Erythroblast (primary cell): ENCODE measurements at places on chromosomes 5 and 9.
A peak's percentile ranks its signal among the peaks of the same experiment; 100 is the strongest.

DNA sequence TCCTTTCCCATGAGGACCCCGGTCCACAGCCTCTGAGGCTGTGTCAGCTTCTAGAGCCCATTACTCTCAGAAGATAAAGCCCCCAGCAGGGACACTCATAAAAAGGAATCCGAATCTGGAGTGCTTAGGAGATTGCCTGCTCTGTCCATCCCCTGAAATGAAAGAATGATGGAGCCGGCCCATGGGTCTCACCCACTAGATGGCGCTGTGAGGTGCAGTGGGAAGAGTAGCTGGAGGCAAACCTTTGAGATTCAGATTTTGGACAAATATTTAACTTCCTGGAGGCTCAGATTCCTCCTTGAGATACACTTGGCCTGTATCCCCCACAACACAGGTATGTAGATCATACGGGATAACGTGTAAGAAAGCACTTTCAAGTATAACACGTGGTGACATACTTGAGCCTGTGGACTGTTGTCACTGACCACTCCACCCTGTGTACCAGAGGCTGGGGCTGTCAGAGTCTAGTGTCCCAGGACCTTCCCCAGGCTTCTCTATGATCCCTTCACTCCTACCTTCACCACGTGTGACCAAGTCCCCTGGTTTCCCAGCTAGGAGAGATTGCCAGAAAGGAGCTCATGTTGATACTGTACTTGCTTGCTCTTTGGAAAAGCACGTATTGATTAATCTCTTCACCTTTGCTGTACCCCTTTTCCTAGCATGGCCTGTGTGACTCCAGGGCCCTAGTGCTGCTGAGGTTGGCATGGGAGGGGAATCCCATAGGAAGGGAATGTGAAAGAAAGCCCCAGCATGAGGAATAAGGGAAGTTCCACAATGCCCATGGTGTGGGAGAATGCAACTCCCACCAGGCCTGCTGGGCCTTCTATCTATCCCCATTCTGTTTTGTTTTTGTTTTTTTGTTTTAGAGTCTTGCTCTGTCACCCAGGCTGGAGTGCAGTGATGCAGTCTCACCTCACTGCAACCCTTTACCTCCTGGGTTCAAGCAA lies 32.1 kb downstream of the TRMO start:
- DNase-seq = peak; percentile 34

DNA sequence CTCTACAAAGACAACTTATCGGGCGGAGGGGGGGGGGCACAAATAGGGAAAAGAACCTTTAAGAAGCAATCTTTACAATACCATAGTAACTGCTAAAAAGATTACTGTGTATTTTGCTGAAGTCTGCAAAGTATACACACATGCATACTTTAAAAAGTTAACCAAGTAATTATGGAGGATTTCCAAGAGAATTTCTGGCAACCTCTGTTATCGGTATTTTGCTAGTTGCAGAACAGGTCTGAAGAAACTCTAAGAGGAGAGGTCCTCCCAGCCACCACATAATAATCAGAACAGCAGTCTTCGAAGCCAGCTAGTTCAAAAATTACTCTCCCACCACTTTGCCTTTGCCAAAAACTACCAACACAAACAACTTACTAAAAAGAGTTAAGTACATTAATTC lies 56.1 kb downstream of the UBAP2 start:
- DNase-seq = no peak

GRCh38 chr9:128503870-128504269 lies 649 bp upstream of the GLE1 start:
- DNase-seq = peak; percentile 37

GRCh38 chr9:126459965-126460843 lies 133.6 kb downstream of the MVB12B start:
- no peak for DNase-seq

GRCh38 chr9:82998409-82998808 lies 64.5 kb downstream of the RASEF start:
- no peak for DNase-seq

GRCh38 chr5:6502421-6502820 lies 53.8 kb downstream of the UBE2QL1 start:
- no peak for DNase-seq

- DNase-seq = no peak
These were observed 108.5 kb downstream of the ZSWIM6 start for GRCh38 chr5:61440596-61440995.

GRCh38 chr5:175878544-175879438 lies 7.4 kb downstream of the CPLX2 start:
- peak; percentile 31 for DNase-seq

- DNase-seq = peak; percentile 23
These were observed 258.7 kb upstream of the ARRDC3 start for GRCh38 chr5:91641730-91642350.

GRCh38 chr5:140182803-140183367 lies 7.9 kb downstream of the CYSTM1 start:
- DNase-seq = peak; percentile 28

DNA sequence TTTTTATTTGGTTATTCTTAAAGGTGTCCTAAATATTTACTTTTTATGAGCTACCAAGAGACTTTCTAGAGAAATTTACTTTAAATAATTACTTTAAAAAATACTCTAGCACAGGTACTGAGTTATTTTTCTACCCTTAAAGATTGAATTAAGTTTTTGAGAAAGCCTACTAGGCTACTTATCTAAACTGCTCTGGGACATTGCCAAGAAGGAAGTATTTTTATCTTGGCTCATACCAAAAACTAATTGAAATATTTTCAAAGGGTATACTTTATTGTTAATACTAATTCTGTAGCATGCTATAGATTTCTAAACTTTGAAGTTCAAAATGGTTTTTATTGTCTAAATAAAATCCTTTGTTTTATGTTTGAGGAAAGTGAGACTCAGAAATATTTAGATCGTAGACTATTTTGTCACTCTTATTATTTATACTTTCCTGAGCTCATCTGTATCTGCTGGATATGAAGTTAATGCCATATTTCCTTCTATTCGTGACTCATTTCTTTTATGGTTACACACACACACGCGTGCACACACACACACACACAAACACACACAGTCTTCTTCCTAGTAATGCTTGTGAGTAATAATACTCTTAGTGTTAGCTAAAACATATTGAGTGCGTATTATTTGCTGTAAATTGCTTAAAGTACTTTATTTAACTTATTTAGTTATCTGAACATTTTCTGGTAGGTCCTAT lies 89.5 kb downstream of the MAN2A1 start:
- peak; percentile 38 for DNase-seq

DNA sequence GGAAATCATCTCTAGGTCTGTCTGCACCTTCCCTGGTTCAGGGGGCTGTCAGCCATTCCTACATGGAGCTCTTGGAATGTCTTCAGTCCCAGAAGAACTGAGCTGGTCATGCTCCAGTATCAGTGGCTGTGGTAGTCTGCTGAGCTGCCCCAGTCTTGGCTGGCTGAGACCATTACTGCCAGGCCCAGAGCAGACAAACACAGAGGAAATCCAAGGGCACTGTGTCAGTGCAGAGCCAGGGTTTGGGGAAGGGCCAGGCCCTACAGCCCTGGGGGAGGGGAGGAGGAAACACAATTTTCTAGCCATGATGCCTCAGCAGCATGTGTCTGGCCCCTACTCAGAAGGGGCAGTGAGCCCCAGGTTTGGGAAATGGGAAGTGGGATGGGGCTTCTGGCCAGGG lies 58.4 kb downstream of the ARHGEF37 start:
- DNase-seq = no peak

- no peak for DNase-seq
These were observed 49.4 kb downstream of the GRIN3A start for GRCh38 chr9:101689039-101689438.

DNA sequence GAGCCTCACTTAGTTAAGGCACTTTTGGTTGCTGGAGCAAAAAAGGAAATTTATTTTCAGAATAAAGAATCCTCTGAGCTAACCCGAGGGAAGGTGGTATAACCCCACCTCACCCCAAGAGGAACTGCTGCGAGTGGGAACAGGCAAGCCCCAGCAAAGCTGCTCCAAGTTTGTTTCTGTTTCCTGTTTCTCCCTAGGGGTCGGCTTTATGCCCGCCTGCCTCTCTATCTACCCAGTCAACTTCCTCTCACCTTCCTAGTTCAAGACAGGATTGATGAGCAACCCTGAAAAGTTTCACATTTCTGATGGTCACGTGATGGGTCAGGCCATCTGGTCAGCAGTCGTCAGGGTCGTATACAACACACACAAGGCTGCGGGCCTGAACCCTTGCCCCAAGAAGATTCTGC lies 31.1 kb downstream of the TRIO start:
- peak; percentile 21 for DNase-seq

DNA sequence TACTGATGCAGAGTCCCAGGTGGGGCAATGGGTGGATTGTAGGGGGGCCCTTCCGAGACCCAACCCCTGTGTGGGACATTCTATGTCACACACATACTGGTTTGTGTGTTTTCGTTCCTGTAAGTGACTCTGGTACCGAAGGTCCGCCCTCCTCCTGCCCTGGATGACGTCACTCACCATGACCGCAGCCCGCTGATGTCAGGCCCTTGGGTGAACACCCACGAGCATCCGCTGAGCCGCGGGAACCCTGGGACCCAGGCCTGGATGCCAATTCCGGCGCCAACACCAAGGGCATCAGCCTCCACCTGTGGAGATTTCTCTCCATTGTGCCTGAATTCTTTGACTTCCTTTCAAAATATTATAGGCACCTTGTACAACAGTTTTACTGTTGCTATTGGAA lies 184.3 kb downstream of the MTRR start:
- peak; percentile 27 for DNase-seq

DNA sequence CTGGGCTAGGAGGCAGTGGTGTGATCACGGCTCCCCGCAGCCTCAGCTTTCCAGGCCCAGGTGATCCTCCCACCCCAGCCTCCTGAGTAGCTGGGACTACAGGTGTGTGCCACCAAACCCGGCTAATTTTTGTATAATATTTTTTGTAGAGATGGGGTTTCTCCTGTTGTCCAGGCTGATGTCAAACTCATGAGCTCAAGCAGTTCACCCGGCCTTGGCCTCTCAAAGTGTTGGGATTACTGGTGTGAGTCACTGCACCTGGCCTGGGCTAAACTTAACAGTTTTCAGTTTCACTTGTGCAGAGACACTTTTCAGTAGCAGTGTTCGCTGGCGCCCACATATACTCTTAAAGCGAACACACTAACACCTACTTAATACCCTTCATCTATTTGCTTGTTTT lies 205.6 kb upstream of the ZNF608 start:
- no peak for DNase-seq

GRCh38 chr5:40474250-40474649 lies 205.5 kb upstream of the PTGER4 start:
- no peak for DNase-seq

DNA sequence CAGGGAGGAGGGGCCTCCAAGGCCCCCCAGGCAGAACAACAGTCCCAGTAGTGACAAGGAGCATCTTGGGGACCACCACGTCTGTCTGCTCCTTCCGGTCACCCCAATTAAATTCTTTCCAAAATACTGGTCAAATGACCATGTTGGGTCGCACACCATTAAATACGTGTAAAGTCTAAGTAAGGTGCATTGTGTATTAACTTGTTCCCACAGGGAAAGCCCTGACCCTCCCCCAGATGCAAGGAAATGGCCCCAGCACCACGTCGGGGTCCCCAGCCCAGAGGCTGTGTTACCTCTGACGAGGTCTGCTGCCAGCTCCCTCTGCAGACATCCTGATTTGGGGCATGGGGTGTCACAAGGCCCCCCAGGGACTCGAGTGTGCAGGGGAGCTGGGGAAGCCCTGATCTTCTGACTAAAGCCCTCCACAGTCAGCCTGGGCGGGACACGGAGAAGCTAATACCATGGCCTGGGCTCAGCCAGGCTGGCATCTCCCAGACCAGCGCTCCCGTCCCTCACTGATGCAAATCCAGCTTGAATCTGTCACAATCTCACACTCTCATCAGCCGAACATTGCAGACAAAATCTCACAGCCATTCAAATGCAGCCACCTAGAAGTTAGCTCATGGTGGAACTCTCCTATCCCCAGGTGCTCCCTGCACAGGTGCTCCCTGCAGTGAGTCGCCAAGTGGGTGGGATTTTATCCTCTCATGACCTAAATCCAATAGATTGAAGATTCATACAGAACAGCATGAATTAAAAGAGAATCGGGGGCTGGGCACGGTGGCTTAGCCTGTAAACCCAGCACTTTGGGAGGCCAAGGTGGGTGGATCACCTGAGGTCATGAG lies 13.6 kb downstream of the TERT start:
- DNase-seq = no peak

GRCh38 chr5:7759257-7759871 lies 91.6 kb downstream of the CFAP90 start:
- DNase-seq = no peak

GRCh38 chr5:68711293-68712200 lies 382.3 kb upstream of the SLC30A5 start:
- DNase-seq = no peak

DNA sequence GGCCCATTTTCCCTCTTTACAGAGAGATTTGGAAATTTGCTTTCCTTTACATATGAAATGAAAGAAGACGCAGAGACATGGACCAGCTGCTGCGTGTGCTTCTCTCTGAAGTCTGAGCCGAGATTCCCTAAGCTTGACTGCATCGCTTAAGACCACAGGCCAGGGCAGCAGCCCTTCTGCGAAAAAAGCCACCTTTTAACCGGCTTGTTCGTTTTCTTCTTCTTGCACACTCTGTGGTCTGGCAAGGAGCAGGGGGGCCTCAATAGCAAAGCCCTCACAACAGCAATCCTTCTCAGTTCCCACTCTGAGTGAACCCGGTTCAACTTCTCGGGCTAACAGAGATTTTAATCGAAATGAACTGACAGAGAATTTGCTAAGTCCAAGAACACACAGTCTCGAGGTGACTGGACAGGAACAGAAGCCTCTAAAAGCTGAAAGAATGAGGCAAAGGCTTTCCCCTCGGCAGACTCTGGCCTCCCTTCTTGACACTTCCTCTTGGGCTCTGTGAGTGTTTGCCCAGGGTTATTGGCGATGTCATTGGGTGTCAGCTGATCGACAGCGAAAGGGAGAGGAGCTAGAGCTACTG lies 512.9 kb upstream of the KLF4 start:
- DNase-seq = no peak

DNA sequence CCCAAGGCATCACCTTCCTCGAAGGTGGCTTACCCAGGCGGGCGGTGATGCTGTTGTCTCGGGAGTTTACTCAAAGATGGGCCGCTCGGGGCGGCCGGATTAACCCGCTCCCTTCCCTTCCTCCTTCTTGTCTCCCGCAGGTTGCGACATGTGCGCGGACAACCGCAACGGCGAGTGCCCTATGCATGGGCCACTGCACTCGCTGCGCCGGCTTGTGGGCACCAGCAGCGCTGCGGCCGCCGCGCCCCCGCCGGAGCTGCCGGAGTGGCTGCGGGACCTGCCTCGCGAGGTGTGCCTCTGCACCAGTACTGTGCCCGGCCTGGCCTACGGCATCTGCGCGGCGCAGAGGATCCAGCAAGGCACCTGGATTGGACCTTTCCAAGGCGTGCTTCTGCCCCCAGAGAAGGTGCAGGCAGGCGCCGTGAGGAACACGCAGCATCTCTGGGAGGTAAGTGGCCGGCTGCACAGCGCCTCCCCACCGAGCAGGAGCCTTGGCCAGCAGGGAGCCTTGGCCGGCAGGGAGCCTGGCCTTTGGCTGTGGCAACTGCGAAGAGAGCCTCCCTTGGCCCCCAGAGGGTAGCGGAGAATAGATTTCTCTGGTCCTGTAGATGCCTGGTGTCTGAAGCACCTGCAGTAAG lies 10.6 kb downstream of the PRDM6 start:
- no peak for DNase-seq
